ENCODE measurements at places on chromosomes 6 and 20.

DNA sequence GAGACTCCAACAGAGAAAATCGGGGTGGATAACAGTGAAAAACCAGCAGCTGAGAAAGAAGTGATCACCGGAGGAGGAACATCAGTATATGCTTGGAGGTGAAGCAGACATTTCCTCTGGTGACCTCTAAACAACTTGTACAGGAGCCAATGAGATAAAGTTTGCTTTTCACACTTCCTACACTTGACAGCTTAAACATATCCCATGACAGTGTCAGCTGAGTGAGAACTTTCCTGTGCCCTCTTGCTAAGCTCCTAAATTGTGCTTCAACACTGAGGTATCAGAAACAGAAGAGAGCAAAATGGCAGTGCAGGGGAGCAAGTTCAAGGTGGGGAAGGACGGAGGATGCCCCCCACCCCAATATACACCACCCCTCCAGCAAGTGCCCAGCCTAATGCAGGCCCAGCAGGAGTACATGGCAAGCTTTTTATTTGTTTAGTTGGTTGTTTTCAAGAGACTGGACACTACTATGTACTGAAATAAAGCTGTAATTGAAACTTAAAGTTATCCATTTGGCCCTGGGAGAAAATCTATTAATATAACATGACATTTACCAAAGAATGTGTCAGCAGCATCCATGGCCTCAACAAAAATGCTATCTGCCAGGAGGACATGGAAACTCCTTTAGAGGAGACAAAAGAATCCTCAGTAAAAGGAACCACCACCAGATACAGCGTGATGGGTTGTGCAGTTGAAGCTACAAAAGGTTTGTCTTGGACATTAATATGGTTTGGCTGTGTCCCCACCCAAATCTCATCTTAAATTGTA lies 540.2 kb downstream of the PRKN start:
- no peak for DNase-seq

- DNase-seq: no peak
Measured at GRCh38 chr6:168715643-168716481, 274.9 kb downstream of the SMOC2 start.

GRCh38 chr6:22328474-22328873 lies 31.6 kb upstream of the PRL start:
- DNase-seq: no peak

GRCh38 chr20:59735917-59736316 lies 131.6 kb downstream of the PHACTR3 start:
- no peak for DNase-seq

Data from activated naive CD4-positive, alpha-beta T cell (primary cell).